ENCODE measurements at places on chromosomes 13 and 19. TPM values are rescaled to one million over a fixed set of nuclear protein-coding genes. Genes with fewer than 3 reads are reported as not detected.

- DNase-seq = peak; percentile 81
Observed at GRCh38 chr19:18058208-18059009, 28.3 kb downstream of the IL12RB1 start.

GRCh38 chr13:54387625-54388024, 1359.0 kb downstream of the OLFM4 start:
- DNase-seq = no peak

- no peak for DNase-seq
Observed at GRCh38 chr13:110483386-110483968, 78.0 kb downstream of the RAB20 start.

GRCh38 chr13:41111454-41111853, 21.1 kb downstream of the KBTBD6 start:
- DNase-seq = no peak

DNA sequence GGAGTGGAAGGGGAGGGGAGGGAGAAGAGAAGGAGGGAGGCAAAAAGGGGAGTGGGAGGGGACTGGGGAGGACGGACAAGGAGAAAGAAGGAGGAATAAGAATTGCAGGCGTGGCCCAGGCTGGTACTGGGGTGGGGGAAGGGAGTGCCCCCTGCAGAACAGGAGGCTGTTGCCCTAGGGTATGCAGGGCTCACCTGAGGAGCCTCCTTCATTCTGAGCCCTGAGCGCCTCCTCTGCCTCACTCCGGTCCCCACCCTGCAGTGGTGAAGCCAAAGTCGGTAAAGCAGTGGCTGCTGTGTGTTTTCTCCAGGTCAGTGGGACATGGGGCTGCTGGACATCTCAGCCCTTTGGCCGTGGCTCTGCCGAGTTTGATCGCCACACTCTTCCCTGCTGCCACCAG, 9.1 kb upstream of the CDC16 start:
- DNase-seq = no peak

- DNase-seq = no peak
Observed at GRCh38 chr13:67642657-67643056, 412.5 kb upstream of the PCDH9 start.

GRCh38 chr13:39822437-39822836, 167.0 kb downstream of the COG6 start:
- DNase-seq = no peak

GRCh38 chr19:4108767-4109625, 14.9 kb downstream of the MAP2K2 start:
- no peak for DNase-seq

ZNF587B gene
- total RNA-seq = 9.1 TPM

Data from right lobe of liver (tissue), 6 donors.